B cell (primary cell): ENCODE measurements at places on chromosomes 6 and 20. TPM values are rescaled to one million over a fixed set of nuclear protein-coding genes. Genes with fewer than 3 reads are reported as not detected.

DNA sequence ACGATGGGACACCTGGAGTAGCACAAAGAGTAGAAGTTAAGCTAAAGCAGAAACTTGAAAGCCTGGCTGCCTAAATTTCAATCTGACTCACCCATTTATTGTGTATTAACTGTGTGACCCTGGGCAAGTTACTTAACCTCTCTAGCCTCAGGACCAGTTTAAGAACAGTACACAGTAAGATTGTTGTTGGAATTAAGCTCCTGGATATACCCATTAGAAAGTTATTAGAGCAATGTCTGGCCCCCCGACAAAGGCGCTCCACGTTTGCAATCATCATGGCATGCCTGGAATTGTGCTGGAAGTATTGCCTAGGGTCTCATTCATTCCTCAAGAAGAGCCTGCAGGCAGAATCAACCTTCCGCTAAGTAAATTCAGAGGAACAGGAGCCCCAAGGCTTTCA lies 1.4 kb downstream of the SDC4 start:
- DNase-seq: no peak

- DNase-seq: no peak
Measured at GRCh38 chr20:6827472-6827871, 60.0 kb downstream of the BMP2 start.

DNA sequence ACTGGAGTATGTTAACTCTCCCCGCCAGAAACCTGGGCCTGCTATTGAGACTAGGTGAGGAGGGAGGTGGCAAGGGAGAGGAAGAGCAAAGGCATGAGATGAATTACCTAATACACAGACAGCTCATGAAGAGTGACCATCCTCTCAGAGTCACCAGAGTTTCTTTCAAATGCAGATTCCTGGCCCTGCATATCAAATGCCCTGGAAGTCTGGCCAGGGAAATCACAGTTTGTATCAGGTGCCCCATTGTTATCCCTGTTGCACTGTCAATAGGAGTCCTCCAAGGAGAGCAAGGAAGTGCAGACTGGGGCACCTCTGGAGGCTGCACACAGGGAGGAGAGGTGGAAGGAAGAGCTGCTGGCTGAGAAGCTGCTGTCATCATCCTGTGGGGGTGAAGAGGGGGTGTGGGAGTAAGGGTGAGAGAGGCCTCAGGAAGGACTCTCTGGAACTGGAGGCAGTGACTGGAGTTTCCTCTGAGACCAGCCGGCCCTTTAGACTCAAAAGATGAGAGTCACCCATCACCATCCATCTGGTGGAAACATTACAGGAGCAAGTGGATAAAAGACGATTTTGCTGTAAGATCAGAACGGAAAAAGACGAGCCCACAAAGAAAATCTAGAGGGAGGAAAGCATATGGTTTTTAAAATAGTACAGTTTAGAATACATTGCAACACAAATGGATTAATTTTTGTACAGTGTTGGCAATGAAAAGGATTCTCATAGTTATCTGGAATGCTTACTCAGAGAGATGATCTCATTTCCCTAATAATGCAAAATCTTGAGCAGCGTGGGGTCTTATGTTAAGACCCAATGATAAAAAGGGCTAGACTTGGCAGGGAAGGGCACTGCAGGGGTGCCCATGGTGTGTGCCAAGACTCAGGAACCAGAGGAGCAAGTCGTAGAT lies 268.1 kb downstream of the UST start:
- DNase-seq: no peak

DNA sequence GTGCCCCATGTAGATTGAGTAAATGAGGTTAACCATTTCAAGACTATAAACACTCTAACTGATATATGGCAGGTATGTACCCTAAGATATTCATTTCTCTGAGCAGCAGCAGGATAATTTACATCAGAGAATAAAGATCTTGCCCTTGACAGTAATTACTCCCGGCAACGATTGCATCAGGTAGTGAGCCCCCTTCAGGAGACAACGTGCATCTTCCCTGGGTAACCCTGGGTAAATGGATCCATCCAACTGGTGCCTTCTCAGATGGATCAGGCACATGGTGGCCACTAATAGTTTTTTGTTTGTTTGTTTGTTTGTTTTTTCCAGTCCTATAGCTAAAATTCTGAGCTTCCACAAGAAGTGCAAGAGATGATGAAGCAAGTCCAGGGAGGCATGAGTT lies 469.4 kb upstream of the SLC35B3 start:
- DNase-seq: no peak

ASF1A gene
- 25.3 and 27.3 TPM in 2 replicates for total RNA-seq

- no peak for DNase-seq
Measured at GRCh38 chr6:38542031-38542430, 97.7 kb downstream of the BTBD9 start.

DEF6 gene
- 105 and 116 TPM in 2 replicates for total RNA-seq

GRCh38 chr20:49979030-49979832 lies 3.5 kb upstream of the SNAI1 start:
- peak; percentile 86 for DNase-seq

TSBP1 gene
- total RNA-seq: not detected in 2 replicates

DNA sequence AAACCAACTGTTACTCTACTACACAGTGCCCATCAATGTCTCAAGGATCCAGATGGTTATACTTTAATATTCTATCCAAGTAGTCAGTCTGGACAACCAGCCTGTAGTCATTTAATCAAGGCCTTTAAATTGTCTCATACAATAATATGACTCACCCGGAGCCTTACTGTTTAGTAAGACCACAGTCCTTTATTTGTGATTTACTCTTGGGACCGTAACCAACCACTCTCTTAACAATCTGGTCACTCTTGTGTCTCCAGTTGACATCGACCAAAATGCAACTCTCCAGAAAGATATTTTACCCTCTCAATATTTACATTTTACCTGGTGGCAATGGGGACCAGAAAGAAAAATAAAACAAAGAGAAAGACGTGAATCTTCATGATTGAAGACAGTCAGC lies 14.9 kb downstream of the DEFB114 start:
- no peak for DNase-seq

DNA sequence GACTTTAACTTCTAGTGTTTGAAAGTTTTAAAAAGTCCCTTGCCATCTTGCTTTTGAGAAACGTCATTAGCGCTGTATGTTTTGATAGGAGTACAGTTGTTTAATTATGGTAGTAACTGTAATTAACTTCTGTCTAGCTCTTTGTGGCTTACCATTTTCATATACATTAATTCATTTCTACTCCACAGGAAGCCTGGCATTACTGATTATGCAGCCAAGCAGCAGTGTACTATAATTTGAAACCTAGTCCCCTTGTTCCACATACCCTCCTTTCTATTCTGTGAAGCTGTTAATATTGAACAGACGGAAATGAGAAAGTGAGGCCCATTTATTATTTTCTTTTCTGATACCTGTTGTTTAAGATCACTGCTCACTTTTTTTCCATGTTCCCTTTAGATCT lies 235.4 kb downstream of the CDKAL1 start:
- no peak for DNase-seq

- no peak for DNase-seq
Measured at GRCh38 chr6:79070206-79070825, 7.7 kb downstream of the PHIP start.

PNLDC1 gene
- total RNA-seq: 0.46 and 0.71 TPM in 2 replicates

GRCh38 chr6:108739496-108740330 lies 108.5 kb upstream of the ARMC2 start:
- no peak for DNase-seq

DNA sequence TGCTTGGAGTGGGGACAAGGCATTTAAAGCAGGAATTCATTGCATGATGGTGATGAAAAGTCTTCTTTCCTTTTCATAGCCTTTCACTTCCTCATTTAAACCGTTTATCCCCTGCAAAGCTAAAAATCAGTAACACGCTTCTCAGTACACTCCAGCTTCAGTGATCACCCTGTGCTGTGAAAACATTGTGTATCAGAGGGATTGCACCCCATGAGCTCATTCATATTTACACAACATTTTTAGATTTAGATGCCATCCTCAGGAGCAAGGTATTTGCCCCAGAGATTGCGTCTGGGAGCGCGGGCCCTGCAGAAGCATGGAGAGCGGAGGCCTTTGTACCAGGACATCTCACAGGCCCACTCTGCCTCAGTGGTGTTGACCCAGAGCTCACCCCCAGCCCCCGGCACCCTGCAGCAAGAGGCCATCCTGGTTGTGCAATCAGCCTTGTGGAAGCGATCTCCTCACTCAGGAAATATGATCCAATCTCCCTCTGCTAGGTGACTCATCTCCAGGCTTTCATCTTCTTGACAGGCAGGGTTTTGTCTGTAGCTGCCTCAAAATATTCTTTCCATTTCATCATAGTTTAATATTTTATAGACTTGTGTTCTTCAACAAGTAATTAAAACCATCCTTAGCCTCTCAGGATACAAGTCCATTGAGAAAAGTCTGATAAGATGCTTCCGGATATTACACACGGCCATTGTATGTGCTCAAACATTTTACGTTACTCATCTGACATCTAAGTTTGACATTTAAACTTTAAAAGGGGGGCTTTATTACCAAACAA lies 38.9 kb upstream of the THBS2 start:
- no peak for DNase-seq

DNA sequence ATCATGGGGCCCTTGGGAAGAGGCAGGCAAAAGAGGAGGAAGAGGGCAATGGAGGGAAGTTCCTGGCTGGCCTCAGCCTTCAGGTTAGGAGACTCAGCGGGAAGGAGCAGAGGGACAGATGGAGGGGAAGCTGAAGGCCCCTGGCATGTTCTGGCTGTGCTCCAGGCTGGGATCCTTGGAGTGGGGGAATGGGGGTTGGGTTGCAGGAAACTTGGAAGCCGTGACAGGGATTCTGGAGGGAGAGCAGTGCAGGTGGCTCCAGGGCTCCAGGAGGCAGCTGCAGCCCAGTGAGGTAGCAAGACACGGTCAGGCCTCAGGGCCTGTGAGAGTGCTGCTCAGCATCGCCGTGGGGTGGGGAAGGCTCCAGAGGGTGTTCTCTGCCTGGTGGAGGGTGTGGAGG lies 64.6 kb upstream of the SCP2D1 start:
- DNase-seq: no peak

DNA sequence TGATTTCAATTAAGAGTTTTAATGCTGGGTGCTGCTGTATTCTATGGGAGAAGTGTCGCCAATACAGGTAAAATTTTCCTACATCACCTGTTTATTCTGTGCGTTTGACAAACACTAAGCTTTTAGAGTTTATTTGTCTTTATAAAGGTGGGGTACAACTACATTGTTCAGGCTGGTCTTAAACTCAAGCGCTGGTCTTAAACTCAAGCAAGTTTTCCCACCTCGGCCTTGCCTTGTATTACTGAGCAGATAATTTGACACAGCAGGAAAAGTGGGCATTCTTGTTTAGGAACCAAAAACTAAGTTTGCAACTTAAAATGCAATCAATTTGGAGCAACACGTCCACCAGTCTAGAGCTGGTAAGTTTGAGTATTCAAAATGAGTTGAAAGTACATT lies 112.9 kb upstream of the BTN3A2 start:
- no peak for DNase-seq

SLC22A16 gene
- not detected in 2 replicates for total RNA-seq

CAGE1 gene
- 0.32 and 0.34 TPM in 2 replicates for total RNA-seq

MYL9 gene
- total RNA-seq: 3.5 and 3.8 TPM in 2 replicates

PDYN gene
- not detected in 2 replicates for total RNA-seq

GRCh38 chr6:18368277-18369105 lies 18.7 kb upstream of the RNF144B start:
- DNase-seq: no peak

GRCh38 chr6:169932491-169932890 lies 181.1 kb downstream of the ERMARD start:
- DNase-seq: no peak

DNA sequence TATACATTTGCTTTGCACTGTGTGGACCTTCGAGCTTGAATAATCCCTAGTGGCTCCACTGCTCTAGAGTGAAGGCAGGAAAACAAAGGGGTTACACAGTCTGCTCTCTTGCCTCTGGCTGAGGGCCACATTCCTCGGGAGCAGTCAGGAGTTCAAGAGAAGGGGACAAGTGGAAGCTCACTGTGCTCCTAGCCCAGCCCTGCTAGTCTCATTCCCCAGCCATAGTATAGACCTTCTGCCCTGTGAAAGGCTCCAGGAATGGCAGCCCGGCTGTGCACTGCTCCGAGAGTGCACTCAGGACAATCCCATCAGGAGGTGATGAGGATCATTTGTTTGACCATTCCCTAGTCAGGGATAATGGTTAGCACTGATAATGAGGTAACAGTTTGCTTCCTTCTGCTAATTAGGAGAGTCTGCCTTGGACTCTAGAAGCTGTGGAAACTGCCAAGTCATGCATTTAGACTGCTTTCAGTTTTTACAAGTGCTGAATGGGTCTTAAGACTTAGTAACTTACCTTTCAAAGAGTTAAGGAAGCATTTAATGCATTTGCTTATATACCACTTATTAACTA lies 8.5 kb downstream of the IYD start:
- DNase-seq: no peak

GRCh38 chr6:14502551-14502950 lies 385.0 kb downstream of the CD83 start:
- DNase-seq: no peak

GFRA4 gene
- not detected in 2 replicates for total RNA-seq

- no peak for DNase-seq
Measured at GRCh38 chr20:61447952-61448351, 195.9 kb downstream of the CDH4 start.

DNA sequence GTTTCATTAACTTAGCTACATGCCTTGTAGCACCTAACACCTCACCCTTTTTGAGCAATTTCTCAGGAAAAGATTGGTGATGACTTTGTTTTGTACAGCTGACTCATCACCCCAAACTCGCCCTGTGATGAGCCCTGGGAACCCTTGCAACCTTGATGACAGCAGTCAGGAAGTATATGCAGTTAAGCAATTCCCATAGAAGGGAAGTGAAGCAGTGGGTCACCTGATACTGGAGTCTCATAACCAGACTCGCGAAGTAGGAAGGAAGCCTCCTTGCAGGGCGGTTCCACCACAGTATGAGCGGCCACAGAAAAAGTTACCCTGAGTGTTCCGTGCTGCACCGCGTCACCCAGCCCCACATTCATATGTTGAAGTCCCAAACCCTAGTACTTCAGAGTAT lies 82.0 kb upstream of the EDN1 start:
- no peak for DNase-seq

DNA sequence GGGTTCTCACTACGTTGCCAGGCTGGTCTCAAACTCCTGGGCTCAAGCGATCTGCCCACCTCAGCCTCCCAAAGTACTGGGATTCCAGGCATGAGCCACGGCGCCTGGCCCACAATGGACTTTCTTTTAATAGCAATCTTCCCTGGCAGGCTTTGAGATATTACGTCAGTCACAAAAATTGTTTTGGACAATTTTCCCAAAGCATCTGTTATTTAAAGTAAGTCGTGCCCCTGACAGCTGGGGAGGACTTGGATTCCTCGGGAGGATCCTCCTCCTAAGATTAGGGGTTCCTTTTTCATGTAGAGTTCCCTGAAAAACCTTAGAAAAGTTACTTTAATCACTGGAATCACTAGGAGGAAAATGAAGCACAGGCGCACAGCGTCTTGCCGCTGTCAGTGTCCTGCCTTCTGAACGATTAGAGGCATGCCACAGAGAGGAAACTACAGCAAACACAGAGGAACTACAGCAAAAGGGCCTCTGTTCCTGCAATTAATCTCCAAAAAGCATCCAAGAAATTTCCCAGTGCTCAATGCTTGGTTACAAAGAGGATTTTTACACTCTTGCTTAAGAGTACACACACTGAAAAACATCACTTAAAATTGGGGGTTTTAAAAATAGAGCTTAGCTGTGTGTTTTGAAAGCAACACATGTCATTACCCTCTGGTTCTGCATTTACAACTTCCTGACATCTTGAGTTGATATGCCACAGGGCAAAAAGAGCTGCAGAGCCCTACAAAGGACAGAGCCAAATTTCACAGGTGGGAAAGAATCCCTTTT lies 4.5 kb downstream of the ACSS1 start:
- peak; percentile 36 for DNase-seq

GRCh38 chr6:128508588-128509296 lies 11.7 kb downstream of the PTPRK start:
- no peak for DNase-seq

SLA2 gene
- total RNA-seq: 0.58 and 0.76 TPM in 2 replicates

GRCh38 chr6:41900861-41901260 lies 5.7 kb upstream of the USP49 start:
- DNase-seq: no peak
